T47D (cell line): ENCODE measurements at places on chromosomes 13 and 19.

GRCh38 chr13:51027644-51028043, 83.4 kb downstream of the C13orf42 start:
- no peak for DNase-seq

GRCh38 chr19:1064661-1065605, 2.0 kb upstream of the ARHGAP45 start:
- peak; percentile 85 for DNase-seq

- DNase-seq = no peak
Observed at GRCh38 chr13:24654741-24655140, 25.5 kb upstream of the ATP12A start.

DNA sequence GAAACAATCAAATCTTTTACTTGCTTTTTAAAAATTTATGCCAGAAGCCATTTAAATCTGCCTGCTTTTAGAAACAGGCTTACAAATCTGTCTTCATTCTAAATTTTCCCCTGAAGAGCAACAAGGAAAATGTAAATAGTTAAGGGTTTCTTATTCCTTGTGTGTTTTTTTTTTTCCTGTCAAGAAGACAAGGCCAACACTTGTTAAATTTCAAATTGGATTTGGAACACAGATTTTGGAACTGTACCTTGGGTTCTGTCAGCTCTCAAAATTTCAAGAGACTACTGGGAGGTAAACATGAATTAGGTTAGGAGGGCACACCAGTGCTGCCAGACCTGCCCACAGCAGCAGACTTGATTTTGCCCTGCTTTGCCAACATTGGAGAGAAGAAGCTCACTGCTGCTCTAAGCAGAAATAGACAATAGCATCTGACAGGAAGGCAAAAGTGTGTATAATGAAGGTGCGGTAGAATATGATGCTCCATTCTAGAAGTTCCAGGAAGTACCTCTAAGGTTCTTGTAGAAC, 121.7 kb downstream of the NHLRC3 start:
- no peak for DNase-seq

- DNase-seq = peak; percentile 38
Observed at GRCh38 chr13:49652355-49653305, 24.3 kb downstream of the ARL11 start.

- no peak for DNase-seq
Observed at GRCh38 chr13:61294467-61295191, 121.0 kb downstream of the PCDH20 start.

GRCh38 chr13:106496072-106496997, 39.1 kb downstream of the EFNB2 start:
- no peak for DNase-seq

GRCh38 chr19:17599780-17600179, 44.3 kb downstream of the COLGALT1 start:
- no peak for DNase-seq

DNA sequence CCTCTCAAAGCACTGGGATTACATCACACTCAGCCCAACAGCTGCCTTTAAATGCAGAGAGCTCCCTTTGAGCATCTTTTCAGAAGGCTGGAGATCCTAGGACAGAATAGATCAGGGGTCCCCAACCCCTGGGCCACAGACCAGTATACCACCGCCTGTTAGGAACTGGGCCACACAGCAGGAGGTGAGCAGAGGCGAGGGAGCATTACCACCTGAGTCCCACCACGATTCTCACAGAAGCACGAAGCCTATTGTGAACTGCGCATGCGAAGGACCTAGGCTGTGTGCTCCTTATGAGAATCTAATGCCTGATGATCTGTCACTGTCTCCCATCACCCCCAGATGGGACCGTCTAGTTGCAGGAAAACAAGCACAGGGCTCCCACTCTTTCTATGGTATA, 2.2 kb upstream of the WTIP start:
- no peak for DNase-seq

DNA sequence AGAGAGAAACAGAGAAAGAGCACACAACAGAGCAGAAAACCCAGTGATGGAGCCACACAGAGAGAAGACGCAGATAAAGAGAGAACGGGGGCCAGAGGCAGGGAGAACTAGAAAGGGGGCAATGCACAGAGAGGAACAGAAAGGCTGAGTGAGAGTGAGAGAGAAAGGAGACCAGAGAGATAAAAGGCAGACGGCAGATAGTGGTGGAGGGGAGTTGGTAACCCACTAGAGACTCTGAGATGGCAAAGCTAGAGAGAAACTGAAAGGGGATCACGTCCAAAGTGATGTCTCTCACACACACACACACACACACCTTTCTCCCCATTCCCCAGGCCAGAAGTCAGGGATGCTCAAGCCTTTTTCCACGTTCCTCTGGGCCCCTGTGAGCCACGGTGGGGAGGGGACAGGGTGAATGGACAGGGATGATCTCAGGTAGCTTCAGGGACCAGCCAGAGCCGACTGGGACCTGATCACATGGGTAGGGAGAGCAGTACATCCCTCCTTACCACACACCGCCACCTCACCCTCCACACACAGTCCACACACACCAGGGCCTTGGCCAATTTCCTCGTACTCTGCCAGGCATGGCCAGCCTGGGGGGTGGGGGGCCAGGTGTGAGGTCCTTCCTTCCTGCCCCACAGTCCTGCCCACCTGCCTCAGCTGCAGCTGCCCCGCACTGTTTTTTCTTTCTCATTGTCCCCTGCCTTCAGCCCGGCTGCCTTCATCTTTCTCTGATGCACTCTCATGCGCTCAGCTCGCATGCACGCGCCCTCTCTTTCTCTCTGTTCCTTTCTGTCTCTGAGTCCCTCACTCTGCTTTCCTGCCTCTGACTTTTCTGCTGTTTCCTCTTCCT, 22.5 kb upstream of the POU2F2 start:
- DNase-seq = no peak

- peak; percentile 2 for DNase-seq
Observed at GRCh38 chr13:95115525-95115924, 185.7 kb downstream of the ABCC4 start.

- no peak for DNase-seq
Observed at GRCh38 chr13:80824229-80824628, 483.3 kb upstream of the SPRY2 start.

- DNase-seq = no peak
Observed at GRCh38 chr19:35290381-35291127, 1.4 kb upstream of the MAG start.

- DNase-seq = peak; percentile 87
Observed at GRCh38 chr19:4375164-4376027, 25.0 kb downstream of the SH3GL1 start.

GRCh38 chr13:23966691-23967615, 69.7 kb upstream of the C1QTNF9B start:
- no peak for DNase-seq

GRCh38 chr13:97422118-97423054, 11.6 kb upstream of the RAP2A start:
- no peak for DNase-seq

- DNase-seq = no peak
Observed at GRCh38 chr13:43139211-43139610, 115.8 kb downstream of the DNAJC15 start.

DNA sequence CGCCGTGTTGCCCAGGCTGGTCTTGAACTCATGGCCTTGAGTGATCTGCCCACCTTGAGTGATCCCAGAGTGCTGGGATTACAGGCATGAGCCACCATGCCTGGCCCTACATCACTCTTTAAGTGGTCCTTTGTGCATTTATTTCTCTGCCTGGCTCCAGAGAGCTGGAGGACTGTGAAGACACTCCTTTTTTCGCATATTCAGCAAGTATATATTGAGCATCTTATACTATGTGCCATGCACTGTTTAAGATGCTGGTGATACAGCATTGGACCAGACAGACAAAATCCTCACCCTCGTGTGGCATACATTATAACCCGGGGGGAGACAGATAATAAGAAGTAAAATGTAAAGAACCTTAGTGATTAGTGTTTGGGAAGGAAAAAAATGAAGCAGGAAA, 66.8 kb upstream of the NPAS1 start:
- no peak for DNase-seq

DNA sequence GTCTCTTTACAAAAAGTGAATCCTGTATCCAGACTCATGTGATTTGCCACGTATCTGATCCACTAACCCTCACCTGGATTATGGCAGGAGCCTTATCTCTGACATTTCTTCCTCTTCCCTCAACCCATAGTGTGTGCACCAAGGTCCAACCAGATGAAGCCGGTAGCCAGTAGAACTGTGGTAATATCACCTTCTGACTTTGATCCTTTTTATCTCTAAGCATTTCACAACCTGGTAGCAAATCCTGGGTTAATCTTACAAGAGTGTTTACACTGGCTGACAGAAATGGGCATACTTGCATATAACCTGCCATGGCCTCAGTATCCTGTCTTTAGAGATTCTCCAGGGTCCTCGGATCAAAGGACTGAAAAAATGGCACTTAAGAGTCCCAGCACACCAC, 1.9 kb downstream of the ZNF417 start:
- no peak for DNase-seq

DNA sequence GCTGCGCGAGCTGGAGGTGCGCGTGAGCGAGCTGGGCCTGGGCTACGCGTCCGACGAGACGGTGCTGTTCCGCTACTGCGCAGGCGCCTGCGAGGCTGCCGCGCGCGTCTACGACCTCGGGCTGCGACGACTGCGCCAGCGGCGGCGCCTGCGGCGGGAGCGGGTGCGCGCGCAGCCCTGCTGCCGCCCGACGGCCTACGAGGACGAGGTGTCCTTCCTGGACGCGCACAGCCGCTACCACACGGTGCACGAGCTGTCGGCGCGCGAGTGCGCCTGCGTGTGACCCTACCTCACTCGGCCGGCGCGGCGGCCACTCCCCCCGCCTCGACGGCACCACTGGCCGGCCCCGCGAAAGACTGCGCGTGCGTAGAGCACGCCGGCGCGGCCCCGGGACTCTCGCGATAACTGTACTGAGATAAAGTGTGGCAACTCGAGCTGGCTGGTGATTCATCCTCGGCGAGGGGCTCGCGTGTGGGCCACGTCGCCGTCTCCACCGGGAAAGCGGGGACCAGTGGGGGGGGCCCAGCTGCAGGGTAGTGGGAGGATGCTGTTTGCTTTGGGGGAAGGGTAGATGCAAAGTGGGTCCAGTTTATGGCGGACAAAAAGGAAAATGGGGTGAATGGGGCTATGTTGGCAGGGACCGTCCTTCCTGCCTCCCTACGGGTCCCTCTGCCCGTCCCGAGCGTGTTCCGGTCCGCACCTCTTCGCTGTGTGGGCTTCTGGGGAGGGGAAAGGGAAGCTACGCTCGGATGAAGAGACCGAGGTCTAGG, 11.4 kb downstream of the FUT6 start:
- no peak for DNase-seq

GRCh38 chr13:21033856-21034602, 27.4 kb downstream of the LATS2 start:
- DNase-seq = peak; percentile 61

GRCh38 chr19:2602391-2603181, 99.9 kb downstream of the GNG7 start:
- peak; percentile 89 for DNase-seq

DNA sequence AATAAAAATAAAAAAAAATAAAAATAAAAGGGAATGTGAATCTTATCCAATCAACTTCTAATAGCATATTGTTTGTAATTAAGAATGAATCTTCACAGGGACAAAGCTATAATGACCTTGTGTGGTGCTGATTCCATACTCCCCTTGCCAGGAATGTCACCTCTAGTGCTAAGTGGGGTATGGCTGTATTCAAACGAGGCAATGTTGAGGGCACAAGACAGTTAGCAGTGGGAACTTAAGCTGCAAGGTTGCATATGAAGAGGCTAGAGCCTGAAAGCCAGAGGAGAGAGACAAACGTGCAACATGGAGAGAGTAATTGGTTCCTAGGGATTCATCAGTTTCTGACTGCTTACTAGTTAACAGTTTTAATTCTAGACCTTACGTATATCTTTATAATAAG, 43.9 kb upstream of the CSNK1A1L start:
- no peak for DNase-seq

DNA sequence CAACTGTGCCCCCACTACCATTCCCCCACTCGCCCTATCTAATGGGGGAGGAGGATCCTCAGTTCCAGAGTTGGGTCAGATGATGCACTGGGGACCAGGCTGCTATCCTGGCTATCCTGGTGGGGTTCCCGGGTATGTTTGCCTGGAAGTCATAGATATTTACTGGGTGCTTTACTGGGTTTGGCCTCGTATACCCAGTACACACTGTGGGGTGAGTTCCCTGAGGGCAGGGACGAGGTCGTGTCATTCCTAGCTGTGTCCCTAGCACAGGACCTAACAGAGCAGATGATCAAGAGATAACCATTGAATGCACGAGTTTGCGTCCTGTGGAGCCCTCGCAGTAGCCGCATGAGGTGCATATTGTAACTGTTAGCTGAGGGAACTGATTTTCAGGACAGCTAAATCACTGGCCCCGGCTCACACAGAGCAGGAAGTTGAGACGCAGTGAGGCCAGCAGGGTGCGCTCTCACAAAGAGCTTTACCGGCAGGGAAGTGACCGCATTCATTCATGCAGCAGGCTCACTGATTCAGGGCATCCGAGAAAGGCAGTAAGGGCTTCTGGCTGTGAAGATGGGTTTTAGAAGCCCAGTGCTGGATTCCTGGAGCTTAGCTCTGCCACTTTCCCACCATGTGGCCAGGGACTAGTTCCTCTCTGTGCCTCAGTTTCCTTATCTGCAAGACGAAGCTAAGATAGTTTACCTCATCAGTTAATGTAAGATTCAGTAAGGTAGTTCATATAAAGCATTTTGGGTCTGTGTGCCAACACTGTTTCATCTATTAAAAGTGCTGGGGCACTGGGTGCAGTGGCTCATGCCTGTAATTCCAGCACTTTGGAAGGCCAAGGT, 6.0 kb downstream of the RUVBL2 start:
- DNase-seq = peak; percentile 56

DNA sequence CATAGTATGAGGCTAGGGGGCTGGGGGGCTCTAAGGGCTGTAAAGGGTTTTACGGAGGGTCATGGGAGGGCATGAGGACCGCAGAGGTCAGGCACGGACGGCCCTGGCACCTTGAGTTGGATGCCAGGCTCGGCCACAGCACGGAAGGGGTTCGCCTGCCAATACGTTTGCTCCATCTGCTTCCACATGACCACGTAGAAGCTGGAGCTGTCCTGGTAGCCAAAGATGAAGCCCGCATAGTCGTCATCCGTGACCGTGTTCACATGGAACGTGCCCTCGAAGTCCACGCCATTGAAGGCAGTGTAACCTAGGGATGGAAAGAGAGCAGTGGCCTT, 6.4 kb downstream of the COMP start:
- no peak for DNase-seq

DNA sequence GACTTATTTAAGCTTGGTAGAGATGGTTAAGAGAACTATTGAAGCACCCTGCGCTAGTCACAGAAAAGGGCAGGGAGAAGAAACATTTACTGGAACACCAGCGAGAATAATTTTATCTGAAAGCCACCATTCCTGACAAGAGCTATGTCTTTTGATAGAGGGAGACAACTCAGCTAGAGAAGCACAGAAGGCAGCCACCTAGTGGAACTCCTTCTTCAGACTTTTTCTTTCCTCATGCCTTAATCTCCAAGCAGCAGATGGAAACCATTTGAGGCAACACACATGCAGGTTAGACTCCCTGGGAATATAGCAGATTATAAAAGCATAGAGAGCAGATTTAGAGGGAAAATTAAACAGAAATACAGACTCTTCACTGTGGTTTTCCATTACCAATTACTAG, 813.4 kb downstream of the SLITRK6 start:
- peak; percentile 19 for DNase-seq

- DNase-seq = peak; percentile 74
Observed at GRCh38 chr19:48608798-48609263, 2.3 kb downstream of the SPACA4 start.
